ENCODE measurements at places on chromosomes 3 and 15.

GRCh38 chr3:80769683-80770082 lies 991.8 kb downstream of the GBE1 start:
- DNase-seq: no peak

DNA sequence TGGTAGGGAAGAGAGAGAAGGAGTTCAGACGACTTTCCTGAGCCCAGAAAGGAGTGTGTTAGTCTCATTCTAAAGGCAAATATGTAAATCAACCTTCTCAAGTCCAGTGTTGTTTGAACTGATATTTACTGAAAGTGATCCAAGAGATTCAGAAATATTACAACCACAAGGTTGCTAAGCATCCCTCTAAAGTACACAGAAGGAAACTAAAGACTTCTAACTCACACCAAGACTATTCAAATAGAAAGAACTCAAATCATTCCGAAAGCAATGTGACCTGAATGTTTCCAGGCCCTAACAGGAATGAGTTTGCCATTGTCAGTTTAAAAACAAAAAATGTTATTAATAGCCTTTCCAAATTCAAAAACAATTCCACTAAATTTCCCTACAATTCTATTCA lies 56.9 kb upstream of the VGLL3 start:
- no peak for DNase-seq

GRCh38 chr15:45780352-45780751 lies 145.5 kb downstream of the SQOR start:
- no peak for DNase-seq

- no peak for DNase-seq
Observed at GRCh38 chr3:157075693-157076420, 84.1 kb downstream of the CCNL1 start.

DNA sequence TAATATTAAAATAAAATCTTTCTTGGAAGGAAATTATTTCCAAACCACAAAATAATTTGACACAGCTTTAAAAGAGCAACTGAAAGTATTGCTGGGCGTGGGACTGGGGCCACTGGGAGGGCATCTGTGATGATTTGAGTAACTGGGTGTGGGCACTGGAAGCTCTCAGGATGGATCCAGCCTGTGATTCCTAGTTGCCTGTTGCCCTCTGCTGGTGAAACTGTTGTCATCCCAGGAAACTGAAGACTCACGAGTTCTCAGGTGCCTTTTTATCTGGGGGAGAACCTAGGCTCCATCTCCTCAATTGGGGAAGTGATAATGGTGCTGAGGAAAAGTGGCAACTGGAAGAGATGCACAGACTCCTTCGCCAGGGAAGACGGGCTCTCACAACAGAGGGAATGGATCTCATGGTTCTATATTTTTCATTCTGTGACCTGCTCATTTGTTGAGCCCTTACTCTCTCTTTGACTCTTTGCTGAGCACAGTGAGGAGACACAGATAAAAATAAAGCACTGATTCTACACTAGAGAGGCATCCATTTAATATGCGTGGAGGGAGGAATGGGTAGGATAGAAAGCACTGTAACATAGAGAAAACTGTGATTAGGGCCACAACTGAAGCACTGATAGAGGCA lies 61.6 kb downstream of the TPRG1 start:
- DNase-seq: no peak

GRCh38 chr3:54445630-54446029 lies 323.3 kb downstream of the CACNA2D3 start:
- no peak for DNase-seq

- no peak for DNase-seq
Observed at GRCh38 chr15:84741121-84741520, 7.3 kb upstream of the ZNF592 start.

DNA sequence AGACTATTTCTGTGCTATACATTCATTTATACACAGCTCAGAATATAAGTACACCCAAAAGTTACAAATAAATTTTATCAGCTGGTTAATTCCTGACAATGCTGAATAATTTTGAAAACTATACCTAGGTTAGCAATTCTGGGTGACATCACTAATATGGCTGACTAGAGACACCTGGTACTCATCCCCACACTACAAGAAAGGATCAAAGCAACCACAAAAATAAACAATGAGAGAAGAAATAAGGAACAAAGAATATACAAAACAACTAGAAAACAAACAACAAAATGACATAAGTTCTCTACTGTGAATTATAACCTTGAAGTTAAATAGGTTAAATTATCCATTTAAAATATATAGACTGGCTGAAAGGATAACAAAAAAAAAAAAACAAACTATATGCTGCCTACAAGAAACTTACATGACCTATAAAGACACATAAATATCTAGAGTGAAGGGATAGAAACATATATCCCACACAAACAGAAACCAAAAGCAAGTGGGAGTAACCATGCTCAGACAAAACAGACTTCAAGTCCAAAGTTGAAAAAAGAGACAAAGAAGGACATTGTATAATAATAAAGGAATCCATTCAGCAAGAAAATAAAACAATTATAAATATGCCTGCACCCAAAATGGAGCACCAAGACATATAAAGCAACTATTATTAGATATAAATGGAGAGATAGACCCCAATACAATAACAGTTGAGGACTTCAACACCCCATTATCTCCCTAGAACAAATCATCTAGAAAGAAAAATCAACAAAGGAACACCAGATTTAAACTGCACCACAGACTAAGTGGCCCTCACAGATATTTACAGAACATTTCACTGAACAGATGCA lies 57.8 kb downstream of the IMPG2 start:
- DNase-seq: no peak

- no peak for DNase-seq
Observed at GRCh38 chr3:25265284-25265683, 162.8 kb upstream of the RARB start.

GRCh38 chr3:171088964-171089754 lies 62.6 kb upstream of the SLC2A2 start:
- no peak for DNase-seq

DNA sequence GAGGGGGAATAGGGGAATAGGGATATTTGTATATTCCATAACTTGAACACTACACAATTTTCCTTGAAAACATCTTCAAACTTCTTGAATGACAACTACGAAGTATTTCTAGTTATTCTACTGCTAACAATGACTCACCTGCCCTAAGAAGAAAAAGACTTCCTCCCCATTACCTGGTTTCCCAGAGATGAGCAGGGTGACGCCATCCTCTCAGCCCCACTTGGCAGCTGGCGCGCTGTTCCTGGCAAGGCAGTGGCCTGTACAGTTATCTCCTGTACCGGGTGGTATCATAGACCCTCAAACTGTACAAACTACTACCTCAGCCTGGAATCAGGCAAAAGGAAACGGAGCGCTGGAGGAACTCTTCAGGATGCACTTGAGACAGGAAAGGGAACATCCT lies 10.4 kb downstream of the WDR82 start:
- no peak for DNase-seq

- DNase-seq: peak; percentile 83
Observed at GRCh38 chr3:124885466-124886167, 1.5 kb downstream of the ITGB5 start.

- peak; percentile 29 for DNase-seq
Observed at GRCh38 chr3:171565481-171566058, 105.4 kb upstream of the TNIK start.

- no peak for DNase-seq
Observed at GRCh38 chr15:99014803-99015697, 7.5 kb upstream of the PGPEP1L start.

- no peak for DNase-seq
Observed at GRCh38 chr3:15708882-15709677, 88.7 kb downstream of the ANKRD28 start.

- DNase-seq: no peak
Observed at GRCh38 chr3:172625404-172625803, 85.5 kb downstream of the NCEH1 start.

- DNase-seq: no peak
Observed at GRCh38 chr3:99131876-99132275, 230.4 kb upstream of the DCBLD2 start.

DNA sequence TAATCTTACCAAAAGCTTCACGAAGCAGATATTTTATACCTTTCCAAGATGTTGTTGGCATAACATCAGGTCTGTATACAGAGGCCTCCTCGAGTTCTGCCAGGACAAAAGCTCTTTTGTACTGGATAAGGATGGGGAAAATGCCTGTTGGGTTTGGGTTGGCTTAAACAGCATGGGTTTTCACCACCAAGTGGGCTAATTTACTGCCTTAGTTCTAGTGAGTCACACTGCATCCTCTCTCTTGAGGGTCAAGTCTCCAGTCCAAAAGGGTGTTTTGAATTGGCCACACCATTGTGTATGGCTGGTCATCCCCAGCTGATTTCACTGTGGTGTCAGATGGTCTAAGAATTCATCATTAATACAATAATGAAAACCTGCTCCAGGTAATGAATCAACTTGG lies 26.1 kb upstream of the BHLHE40 start:
- DNase-seq: no peak

DNA sequence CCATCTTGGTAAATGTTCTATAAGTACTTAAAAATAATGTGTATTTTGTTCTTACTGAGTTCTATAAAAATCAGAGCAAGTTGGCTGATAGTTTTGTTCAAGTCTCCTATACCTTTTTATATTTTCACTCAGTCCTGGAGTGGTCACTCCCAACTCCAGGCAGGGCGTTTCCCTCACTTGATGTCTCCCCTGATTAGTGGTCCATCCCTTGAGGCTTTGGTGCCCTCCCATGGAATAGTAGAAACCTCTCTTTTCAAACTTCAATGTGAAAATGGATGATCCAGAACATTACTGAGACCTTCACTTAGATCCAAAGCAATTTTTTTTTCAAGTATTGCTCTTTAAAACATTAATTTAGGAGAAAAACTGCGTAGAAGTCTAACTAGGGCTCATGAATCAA lies 25.0 kb upstream of the SCN10A start:
- no peak for DNase-seq

DNA sequence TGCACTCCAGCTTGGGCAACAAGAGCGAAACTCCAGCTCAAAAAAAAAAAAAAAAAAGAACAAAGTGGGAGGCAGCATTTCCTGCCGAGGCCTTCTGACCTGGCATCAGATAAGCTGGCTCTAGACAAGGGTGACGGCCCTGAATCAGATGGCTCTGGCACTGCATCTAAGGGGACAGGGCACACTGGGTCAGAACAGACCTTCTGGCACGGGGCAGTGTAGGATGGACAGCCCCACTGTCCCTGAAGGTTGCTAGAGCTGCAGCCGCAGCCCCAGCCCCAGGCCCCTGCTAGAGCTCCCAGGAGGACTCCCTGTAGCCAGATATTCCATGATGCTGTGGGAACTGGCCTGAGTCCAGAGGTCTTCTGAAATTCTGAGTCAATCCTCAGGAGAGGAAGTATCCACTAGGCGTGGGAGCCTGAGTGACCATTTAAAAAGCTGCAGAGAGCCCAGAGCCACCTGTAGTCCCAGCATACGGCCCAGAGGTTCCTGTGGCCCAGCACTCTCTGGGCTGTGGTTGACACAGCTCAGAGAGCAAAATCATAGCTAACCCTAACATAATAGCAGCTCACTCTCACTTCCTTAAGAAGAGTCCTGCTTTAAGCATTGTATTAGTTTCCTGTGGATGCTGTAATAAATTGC lies 69.2 kb upstream of the MFGE8 start:
- DNase-seq: no peak

- no peak for DNase-seq
Observed at GRCh38 chr15:39058351-39059131, 493.9 kb upstream of the RASGRP1 start.

- no peak for DNase-seq
Observed at GRCh38 chr3:47377186-47377585, 3.6 kb upstream of the PTPN23 start.

- no peak for DNase-seq
Observed at GRCh38 chr3:170711786-170712185, 125.9 kb upstream of the SLC7A14 start.

- peak; percentile 17 for DNase-seq
Observed at GRCh38 chr3:197454014-197454413, 101.8 kb downstream of the BDH1 start.

- no peak for DNase-seq
Observed at GRCh38 chr3:16050641-16051467, 123.6 kb upstream of the GALNT15 start.

GRCh38 chr3:126533506-126533905 lies 9.6 kb downstream of the CHST13 start:
- DNase-seq: no peak

DNA sequence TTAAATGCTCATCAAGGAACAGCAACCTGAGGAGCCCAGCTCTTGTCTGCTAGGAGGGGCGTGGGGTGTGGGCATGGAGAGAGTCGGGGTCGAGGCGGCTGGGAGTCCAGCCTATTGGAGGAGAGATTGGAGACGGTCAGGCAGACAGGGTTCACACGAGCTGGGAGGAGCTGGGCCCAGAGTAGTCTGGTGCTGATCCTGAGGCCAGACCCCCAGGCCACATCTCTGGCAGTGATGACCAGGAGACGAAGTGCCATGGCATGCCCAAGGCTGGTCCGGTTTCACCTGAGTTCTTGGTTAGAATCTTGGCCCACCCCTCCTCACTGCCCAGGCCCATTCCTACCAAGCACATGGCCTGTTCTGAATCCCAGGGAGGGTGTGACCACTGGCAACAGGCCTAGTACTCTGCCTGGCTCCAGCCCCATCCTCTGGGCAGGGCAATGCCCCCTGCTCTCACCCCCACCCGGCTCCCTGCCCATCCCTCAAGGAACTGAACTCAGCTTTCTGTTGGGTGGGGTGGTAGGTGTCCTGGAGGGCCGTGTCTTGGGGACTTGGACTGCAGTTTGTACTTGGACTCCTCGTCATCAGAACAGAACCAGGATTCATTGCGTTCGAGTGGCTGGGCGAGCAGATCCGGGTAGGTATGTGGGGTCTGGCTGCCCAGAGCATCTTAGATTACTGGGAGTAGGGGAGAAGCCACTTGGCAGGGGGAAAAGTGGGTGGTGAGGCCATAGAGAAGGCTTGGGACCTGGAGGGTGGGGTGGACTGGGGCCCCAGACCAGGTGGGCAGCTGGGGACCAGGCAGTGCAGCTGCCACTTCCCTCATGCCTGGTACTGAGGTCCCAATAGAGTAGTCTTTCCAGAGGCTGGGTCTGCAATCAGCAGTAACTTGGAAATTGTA lies 20.8 kb downstream of the SLC28A1 start:
- no peak for DNase-seq

DNA sequence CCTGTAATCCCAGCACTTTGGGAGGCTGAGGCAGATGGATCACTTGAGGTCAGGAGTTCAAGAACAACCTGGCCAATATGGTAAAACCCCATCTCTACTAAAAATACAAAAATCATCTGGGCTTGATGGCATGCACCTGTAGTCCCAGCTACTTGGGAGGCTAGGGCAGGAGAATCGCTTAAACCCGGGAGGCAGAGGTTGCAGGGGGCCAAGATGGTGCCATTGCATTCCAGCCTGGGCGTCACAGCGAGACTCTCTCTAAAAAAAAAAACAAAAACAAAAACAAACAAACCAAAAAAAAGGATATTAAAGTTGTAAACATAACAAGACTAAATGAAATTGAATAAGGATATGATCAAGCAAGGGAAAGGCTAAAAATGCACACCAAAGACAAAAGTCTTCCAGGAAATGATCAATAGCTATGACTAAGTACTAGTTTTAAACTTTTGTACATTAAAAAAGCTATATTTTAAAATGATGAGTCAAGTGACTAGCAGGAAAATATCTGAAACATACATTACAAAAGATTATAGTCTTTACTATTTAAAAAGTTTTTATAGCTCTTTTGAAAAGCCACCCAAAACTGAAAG lies 28.6 kb downstream of the KLHL6 start:
- DNase-seq: no peak

All from NCI-H526 (cell line).